ENCODE measurements at places on chromosomes 3 and 15. TPM values are rescaled to one million over a fixed set of nuclear protein-coding genes. Genes with fewer than 3 reads are reported as not detected.

The RBPMS2 gene
- not detected for total RNA-seq

The DPH3 gene
- total RNA-seq = 27.3 TPM

GRCh38 chr3:54349231-54349652 lies 226.9 kb downstream of the CACNA2D3 start:
- no peak for DNase-seq

DNA sequence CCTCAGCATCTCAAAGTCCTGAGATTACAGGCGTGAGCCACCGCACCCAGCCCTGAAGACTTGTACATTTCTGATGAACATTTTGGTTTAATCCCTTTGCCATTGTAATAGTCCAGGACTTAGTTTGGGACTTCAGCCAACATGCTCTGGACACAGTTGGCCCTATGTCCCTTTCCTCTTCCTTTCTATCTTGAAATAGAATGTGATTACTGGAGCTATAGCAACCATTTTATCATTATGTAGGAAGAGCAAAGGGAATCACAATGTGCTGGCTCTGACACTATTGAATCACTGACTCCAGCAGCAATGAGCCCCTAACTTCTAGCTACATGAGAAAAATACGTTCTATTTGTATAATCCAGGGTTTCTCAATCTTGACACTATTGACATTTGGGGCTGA lies 34.8 kb upstream of the MRPL3 start:
- DNase-seq = no peak

DNA sequence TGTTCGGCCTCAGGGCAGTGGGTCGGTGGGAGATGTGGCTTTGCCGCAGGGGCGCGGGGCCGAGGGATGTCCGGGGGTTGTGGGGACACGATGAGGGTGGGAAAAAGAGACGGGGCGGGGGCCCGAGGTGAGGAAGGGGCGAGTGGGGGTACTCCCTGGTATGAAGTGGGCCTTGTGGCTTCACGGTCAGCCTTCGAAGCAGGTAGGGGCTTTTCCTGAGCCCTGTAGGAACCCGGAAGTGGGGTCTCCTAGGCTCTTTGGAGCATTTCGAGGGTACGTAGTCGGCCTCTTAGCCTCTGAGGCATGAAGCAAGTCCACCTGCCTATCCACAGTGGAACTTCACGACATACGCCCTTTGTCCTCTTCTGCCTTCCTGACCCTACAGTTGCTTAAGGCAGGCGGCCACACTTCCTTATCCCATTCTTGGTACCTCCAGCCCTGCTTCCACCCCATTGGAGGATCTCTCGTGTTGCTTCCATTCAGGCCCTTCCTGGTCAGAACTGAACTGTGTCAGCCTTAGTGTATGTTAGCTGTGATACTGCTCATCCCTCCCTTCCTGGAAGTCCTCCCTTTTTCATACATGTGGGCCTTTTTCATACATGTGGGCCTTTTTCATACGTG lies 389 bp downstream of the ARPC4 start:
- DNase-seq = peak; percentile 41

GRCh38 chr15:67556976-67557570 lies 14.6 kb downstream of the MAP2K5 start:
- no peak for DNase-seq

- DNase-seq = no peak
Observed at GRCh38 chr3:150784747-150785125, 21.8 kb upstream of the SIAH2 start.

All from myocyte (in vitro differentiated cells).